ENCODE measurements at places on chromosomes 1 and 21.
A peak's percentile ranks its signal among the peaks of the same experiment; 100 is the strongest.

- no peak for DNase-seq
Observed at GRCh38 chr1:162353078-162353477, 23.6 kb downstream of the SPATA46 start.

DNA sequence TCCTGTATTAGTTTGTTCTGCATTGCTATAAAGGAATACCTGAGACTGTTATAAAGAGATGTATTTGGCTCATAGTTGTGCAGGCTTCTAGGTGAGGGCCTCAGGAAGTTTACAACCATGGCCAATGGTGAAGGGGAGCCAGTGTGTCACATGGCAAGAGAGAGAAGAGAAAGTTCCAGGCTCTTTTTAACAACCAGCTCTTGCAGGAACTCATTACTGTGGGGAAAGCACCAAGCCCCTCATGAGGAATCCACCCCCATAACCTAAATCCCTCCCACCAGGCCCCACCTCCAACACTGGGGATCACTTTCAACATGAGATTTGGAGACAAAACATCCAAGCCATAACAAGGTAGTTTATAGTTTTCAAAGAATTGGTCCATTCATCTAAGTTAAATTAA, 5.0 kb upstream of the MEAF6 start:
- DNase-seq: no peak

GRCh38 chr1:8214501-8215173, 103.3 kb upstream of the SLC45A1 start:
- DNase-seq: peak; percentile 30

DNA sequence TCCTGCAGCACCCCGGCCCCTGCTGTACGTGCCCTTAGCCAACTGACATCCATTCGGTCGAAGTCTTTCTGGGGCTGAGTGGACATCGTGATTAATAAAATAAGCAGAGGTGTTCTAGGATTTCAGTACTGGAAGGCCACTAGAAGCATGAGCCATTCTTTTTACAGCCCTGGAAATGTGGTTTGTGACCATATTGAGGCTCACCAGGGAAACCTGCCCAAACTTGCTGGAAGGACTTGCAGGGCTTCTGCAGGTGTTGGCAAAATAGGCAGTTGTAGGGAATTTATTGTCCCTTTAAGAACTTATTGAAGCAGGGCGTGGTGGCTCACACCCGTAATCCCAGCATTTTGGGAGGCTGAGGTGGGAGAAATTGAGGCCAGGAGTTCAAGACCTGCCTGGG, 80.8 kb downstream of the DOP1B start:
- DNase-seq: no peak

- DNase-seq: no peak
Observed at GRCh38 chr1:17024721-17025120, 13.0 kb upstream of the ATP13A2 start.

DNA sequence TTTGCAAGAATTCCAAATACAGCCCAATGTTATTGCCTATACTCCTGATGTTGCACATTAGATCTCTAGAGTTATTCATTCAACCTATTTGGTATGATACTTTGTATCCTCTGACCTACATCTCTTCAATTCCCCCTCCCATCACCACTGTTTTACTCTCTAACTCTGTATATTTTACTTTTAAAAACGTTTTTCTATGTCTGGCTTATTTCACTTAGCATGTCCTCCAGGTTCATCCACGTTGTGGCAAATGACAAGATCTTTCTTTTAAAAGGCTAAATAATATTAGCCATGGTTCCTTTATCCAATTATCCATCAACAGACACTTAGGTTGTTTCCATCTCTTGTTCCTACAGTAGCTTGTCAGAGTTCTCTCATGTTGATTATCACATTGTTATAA, 207.1 kb upstream of the PTGFR start:
- no peak for DNase-seq

DNA sequence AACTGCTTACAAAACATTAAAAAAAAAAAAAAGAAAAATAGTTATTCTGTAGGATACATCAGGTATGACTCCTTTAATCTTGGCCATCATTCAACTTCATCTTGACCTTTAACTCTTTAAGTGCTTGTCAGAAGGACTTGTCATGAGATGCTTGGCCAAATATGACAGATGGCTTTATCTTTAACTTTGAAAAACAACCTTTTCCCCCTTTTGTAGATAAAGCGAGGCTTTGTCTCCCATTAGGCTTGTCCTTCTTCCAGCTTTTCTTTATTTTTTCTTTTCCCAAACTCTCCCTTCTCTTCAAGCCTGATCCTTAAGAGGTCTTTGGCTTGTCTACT, 2.3 kb downstream of the SRSF10 start:
- no peak for DNase-seq

DNA sequence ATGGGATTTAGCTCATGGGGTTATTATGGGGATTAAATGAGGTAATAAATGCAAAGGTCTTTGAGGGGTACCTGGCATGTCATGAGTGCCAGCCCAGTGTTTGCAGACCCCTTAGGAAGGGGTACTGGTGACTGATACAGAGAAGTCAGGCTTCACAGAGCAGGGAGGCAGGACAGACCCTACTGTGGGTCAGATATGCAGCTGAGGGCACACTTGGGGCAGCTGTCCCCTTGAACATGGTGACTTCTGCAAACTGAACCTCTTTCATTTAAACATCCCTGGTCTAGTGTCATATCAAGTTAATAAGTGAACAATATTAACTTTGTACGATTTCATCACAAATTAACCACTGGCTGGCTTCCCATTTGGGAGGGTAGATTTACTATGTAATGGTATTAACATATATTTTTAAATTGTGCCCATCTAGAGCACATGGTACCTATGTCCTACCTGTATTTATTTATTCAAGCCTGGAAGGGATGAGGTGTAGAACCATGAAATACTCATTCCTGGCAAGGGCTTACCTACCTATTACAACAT, 25.9 kb downstream of the STPG1 start:
- no peak for DNase-seq

DNA sequence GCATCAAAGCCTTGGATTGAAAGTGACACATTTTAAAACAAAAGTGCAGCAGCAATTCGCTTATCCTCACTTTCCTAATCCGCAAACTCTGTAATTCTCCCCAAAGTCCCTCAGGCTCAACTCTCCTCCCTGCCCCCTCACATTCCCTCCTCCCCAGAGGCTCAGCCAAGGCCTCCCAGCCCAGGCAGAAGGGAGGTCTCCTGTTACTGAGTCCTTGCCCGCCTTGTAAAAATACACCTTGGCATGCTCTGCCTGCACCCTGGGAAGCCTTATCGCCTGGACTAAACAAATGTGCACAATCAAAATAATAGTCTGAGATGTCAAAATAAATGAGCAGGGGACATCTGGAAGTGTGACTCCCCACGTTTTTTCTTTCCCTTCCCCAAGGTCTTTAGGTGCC, 109.7 kb downstream of the PLXNA2 start:
- no peak for DNase-seq

- DNase-seq: no peak
Observed at GRCh38 chr1:171699531-171699930, 42.3 kb downstream of the VAMP4 start.

DNA sequence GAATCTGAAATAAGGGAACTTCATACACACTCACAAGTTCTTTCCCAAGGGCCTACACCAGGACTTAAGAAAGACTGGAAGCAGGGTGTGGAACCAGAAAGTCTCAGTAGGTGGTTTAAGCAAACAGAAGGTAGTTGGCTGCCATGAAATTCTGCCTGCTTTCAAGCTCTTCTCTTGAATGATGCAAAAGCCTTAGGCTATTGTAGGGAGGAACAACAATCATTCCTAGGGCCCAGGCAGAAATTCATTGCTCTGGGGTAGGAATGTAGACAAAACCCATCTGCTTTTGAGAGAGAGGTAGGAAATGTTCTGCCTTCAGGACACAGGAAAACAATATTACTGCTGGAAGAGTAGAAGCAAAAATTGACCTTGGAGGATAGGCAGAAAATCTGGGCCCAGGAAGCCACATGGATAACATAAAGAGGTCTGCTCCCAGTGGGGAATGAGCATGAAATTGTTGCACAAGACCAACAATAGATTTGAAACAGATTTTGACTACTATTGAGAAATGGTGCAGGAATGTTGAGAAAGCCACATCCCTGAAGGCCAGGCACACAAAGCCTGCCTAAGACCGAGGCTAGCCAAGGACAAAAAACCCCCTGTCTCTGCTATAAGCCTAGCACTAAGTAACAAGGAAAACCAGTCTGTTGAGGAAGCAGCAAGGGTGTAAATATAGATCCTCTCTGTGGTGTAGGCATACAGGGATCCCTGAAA, 22.7 kb upstream of the SFT2D2 start:
- no peak for DNase-seq

- no peak for DNase-seq
Observed at GRCh38 chr1:226687426-226687825, 51.7 kb downstream of the ITPKB start.

DNA sequence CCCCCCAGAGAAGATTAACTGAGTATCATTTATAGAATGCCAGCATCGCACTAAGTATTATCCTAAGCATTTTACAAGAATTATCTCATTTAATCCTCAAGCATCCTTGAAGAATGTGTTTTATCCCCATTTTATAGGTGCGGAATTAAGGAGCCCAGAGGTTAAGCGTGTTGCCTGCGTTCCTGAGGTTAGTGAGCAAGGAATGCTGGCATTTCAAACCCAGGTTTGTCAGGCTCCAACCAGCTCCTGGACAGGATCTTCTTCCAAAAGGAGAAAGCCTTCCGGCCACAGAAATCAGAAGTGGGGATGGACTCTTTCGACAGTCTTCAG, 82.3 kb downstream of the SSBP3 start:
- no peak for DNase-seq

GRCh38 chr1:109793089-109793485, 29.4 kb upstream of the EPS8L3 start:
- no peak for DNase-seq
